ENCODE measurements at places on chromosomes 16 and 17.
A peak's percentile ranks its signal among the peaks of the same experiment; 100 is the strongest.

DNA sequence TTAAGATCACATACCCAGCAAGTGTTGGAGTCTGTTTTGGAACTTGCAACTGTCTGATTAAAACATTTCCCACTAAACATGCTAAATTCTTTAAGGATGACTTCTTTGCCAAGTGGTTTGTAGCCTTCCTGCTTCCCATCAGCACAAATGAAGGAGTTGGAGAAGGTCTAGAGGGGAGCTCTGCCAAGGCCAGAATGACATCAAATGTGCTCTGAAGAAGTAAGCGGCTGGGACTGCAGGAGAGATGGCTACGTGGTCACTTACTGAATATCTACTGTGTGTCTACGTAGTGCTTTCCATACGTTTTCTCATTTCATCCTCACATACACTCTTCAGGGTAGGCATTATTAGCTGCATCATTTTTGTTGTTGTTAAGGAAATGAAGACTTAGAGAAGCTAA lies 135.7 kb upstream of the NLRP1 start:
- DNase-seq: no peak

DNA sequence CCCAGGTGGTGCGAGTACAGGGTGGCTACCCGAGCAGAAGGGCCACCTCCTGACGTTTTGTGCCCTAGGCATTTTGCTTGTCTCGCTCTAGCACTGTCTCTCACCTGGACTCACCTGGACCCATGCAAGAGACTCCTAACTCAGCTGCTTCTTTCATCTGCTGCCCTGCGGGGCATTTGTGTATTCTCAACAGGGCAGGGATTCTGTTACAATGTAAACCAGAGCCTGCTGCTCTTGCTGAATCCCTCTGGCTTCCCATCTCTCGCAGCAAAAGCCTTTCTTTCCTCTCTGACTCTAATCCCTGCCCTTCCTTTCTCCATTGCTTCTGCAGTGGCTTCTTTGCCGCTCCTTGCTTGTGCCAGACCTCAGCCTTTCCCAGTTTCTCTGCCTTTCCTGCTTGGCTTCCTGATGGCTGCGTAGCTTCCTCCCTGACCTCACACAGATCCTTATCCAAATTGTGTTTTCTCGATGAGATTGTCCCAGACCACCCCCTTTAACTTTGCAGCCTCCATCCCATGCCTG lies 10.2 kb downstream of the ARSG start:
- DNase-seq: no peak

GRCh38 chr17:61253362-61253761 lies 146.3 kb upstream of the TBX2 start:
- DNase-seq: no peak

DNA sequence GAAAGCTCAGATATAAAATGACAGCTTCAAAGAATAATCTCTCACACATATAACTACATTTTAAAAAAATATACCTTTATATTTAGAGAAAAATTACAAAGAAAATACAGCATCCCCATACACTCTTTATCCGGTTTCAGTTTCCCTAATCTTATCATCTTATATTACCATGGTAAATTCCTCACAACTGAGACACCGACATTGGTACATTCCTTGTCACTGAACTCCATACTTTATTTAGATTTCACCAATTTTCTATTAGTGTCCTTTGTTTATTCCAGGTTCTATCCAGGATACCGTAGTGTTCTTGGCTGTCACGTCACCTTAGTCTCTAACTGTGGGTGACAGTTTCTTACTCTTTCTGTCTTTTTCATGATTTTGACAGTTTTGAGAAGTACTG lies 22.0 kb upstream of the ABCA10 start:
- peak; percentile 19 for DNase-seq

GRCh38 chr17:69455040-69455439 lies 40.5 kb downstream of the MAP2K6 start:
- DNase-seq: no peak

GRCh38 chr17:14813649-14814370 lies 451.3 kb downstream of the PMP22 start:
- no peak for DNase-seq

- DNase-seq: no peak
These were observed 23.0 kb downstream of the VPS35L start for GRCh38 chr16:19578378-19578971.

- no peak for DNase-seq
These were observed 47.3 kb upstream of the CPNE2 start for GRCh38 chr16:57044931-57045693.

- DNase-seq: no peak
These were observed 16.2 kb upstream of the PVALEF start for GRCh38 chr17:81148986-81149533.

DNA sequence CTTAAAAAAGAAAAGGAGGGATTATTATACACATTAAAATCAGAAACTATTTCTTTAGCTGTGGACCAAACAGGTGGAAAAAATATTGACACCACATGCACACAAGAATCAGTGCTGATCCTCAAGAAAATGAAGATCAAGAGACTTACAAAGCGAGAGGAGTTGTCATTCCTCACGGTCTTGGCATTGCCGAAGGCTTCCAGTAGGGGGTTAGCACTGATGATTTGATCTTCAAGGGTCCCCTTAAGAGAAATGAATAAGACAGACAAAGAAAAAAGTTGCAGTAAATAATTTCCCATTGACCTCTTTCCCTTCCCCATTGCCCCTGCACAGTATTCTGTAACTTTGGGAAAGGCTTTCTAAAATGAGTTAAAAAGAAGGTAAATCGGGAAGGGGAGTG lies 6.0 kb downstream of the MYH4 start:
- no peak for DNase-seq

- DNase-seq: no peak
These were observed 397.4 kb downstream of the NPIPA8 start for GRCh38 chr16:17939122-17939536.

Measured in hepatic stellate cell (primary cell).